ENCODE measurements at places on chromosomes 3 and 15.

DNA sequence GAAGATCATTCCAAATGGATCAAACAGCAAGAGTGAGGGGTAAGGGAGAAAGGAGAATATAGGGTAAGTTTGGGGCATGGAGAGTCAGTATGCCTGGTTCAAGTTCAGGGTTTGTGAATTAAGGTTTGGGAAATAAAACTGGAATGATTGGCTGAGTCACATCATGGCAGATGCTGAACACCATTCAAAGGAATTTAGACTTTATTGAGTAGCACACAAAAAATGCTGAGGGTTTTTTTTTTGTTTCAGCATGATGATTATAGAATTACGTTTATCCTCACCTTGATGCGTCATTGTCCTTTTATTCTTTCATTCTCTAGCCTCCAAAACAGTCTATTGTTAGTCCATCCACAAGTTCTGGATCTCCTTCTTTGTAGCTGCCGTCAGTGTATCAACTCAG lies 220.0 kb upstream of the UMPS start:
- no peak for DNase-seq

- DNase-seq, result peak; percentile 32
These were observed 217.6 kb downstream of the ARRDC4 start for GRCh38 chr15:98177966-98178592.

GRCh38 chr3:35733341-35733740 lies 94.0 kb downstream of the ARPP21 start:
- DNase-seq, result no peak

DNA sequence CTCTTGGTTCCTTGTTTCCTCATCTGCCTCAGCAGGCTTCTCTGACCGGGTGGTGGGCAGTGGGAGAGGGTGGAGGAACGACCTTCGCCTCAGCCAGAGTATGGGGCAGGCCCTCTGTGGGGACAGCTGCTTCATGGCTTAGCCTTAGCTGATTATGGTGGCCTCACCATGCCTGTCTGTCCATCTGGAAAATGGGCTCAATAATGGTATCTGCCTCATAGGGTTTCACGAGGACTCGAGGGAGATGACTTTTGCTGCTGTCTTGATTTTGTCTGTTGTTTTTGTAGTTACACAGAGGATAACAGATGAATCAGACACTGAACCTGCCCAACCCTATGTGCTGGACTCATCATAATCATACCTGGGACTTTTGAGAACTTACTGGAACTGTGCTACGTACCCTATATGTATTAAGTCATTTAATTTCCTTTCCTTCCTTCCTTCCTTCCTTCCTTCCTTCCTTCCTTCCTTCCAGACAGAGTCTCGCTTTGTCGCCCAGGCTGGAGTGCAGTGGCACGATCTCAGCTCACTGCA lies 46.5 kb downstream of the CDC25A start:
- no peak for DNase-seq

- DNase-seq, result no peak
These were observed 33.5 kb downstream of the ZBTB38 start for GRCh38 chr3:141401573-141402475.

DNA sequence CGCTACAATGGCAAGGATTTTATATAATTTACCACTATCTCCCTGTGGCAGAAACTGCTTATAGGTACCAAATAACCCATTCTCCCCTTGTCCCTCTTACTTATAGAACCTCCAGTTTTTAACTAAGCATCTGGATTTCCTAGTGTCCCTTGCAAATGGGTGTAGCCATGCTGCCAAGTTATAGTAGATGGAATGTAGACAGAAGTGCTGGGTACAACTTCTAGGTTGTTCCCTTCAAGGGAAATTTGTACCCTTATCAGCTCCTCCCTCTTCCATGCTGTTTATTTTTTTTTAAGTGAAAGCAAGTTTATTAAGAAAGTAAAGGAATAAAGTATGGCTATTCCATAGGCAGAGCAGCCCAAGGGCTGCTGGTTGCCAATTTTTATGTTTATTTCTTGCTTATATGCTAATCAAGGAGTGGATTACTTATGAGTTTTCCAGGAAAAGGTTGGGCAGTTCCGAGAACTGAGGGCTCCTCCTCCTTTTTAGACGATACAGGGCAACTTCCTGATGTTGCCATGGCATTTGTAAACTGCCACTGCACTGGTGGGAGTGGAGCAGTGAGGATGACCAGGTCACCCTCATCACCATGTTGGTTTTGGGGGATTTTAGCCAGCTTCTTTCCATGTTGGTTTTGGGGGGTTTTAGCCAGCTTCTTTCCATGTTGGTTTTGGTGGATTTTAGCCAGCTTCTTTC lies 40.1 kb upstream of the TM4SF19 start:
- DNase-seq, result no peak

- no peak for DNase-seq
These were observed 284.9 kb downstream of the TLE3 start for GRCh38 chr15:69812861-69813261.

DNA sequence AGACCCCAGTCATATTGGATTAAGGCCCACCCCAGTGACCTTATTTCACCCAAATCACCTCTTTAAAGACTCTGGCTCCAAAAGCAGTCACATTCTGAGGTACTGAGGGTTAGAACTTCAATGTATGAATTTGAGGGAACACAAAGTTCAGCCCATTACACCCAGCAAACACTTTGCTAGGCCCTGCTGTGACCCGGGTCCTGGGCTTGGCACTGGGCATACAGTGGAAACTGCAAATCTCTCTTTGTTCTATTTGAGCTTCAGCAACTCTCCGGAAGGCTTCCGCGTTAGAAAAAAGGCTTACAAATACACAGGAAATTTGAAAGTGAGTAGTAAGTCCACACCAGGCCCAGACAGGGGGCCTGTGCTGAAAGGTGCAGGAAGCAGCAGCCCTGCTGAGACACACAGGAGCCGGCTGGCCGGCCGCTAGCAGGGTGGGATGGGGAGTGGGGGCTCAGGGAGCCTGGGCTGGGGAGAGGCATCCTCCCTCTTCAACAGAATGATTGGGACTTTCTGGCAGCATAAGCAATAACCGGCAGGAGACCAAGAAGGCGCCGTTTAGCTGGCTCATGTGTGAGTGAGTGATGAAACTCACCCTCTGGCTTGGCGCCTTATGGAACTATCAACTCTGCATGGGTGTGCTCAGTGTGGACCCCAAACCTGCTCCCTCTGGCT lies 13.0 kb downstream of the LIPC start:
- DNase-seq, result no peak

GRCh38 chr15:39193611-39194010 lies 387.3 kb upstream of the THBS1 start:
- DNase-seq, result no peak

GRCh38 chr15:87348746-87349145 lies 907.8 kb downstream of the NTRK3 start:
- DNase-seq, result no peak

DNA sequence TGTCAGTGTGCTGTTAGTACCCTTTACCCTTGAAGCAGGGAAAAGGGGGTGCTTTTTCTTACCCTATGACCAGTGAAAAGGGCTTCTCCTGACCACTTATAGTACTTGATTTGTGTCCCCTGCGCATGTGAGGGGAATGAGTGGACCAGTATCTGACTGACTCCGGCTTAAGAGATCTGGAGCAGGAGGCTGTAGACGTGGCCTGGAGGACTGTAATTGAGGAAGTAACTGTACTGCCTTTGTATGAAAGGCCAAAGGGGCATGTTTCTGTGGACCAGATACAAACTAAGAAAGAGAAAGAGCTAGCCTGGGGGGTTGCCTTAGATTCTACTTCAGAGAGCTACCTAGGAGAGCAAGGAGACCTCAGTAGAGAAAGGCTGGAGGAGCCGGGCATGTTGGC lies 89.9 kb upstream of the TBL1XR1 start:
- no peak for DNase-seq

DNA sequence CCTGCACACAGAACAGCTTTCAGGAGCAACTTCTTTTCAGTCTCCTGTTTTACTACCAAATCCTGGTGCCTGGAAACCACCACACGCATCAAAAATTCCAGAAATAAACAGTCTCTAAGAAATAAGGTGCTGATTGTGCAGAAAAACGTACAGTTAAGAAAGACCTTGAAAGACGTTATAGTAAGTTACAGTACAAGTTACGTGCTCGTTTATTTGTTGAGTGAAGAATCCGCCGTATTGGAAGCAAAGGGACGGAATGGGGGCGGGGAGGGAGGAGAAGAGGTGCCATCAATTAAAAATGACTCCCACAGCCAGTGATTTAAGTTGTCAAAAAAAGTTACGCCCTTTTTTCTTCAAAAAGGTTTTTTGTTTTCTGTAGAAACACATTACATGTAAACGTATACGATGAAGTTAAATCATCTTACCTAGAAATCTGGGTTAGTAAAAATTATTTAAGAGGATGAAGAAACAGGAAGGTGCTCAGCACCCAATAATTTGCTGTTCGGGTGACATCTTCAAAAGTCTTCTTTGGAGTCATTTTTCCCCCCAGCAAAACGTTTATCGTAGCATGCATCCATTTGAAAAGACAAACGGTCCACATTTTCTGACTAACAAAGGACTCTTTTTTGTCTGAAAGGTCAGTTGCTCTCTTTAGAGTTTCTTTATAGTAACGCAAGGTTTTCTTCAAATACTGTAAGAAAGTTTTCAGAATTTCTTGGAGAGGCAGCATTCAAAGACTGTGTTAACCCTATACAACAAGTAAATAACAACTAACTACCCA lies 782 bp upstream of the UACA start:
- DNase-seq, result no peak

DNA sequence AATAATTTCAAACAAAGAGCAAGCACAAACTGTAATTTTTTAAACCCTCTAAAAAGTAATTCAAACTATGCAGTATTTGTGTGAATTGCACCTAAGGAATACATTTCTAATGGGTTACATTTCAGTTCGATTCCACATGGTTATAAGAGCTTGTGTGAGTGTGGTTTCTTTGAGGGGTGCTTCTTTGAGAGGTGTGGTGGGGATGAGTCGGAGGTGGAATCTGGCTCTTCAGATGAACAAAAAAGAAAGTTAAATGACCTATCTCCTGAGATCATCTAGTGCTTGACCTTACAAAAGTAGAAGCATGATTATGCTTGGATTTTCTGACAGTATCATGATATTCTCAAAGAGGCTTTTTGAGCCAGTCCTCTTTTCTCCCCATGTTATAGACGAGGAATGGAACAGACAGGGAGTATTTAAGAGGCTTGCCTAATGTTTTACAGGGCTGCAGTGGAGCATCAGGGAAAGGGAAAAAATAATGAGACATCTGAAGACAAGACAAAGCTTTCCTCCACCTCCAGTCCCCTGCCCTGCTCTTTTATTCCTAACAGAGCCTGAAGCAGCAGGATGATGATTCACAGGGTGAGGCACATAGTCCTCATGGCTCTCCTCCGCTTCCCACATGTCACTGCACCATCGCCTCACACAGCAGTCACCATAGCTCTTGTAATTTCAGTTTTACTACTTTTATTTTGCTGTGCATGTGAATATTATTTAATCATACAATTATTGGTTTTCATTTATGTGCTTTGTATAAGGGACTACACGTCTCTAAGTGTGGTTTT lies 82.0 kb downstream of the LYSMD4 start:
- no peak for DNase-seq

DNA sequence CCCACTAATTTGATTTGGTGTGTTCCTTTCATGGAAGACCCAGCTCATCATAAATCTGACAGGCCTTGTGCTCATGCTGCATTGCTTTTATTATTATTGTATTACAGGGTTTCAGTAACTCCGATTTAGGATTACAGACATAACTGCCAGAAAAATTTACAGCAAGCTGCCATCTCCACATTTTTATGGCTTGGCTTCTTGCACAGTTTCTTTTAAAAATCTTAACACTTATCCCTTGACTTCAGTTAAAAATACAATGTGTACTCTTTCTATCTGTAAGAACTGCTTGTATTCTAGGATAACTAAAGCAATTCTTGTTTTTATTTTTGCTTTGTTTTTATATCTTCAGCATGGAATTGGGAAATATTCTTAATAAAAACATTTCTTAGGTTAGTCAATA lies 612.2 kb downstream of the DIPK2A start:
- DNase-seq, result no peak

- peak; percentile 45 for DNase-seq
These were observed 1.6 kb upstream of the PPM1L start for GRCh38 chr3:160754371-160754854.

DNA sequence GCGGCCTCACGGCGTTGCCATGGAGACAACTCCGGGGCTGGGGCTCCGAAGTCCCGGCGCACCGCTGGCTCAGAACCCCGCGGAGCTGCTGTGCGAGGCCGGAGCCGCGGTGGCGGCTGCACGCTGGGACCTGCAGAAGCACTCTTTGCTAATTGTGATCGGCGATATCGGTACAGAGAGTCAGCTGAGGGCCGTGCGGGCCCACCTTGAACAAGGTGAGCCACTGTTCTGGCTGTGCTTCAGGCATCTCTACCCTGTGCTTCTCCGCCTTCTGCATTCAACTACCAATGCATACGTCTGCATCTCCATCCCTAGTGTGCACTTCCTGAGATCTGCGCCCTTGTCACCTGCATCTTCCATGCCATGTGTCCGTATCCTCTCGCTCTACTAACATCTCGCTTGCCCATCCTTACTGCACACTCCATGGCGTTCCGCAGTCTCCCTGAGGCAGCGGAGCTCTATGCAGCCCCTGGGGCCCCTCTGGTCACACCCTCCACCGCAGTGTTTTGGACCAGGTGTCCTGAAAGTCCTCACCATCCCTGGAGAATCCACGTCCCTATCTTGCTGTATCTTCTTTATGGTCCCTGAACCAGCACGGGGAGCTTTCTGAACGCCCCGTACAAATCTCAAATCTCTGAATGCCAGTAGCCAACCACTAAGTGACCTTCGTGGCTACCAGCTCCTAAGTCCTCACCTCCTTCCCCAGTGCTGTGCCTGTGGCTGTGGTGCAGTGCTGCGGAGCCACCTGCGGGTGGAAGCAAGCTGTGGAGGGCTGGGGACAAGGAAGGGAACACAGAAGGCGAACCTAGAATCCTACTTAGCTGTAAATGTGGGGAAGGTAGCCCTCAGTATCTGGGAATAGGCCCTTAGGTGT lies 6.2 kb upstream of the MAP1A start:
- DNase-seq, result peak; percentile 65

DNA sequence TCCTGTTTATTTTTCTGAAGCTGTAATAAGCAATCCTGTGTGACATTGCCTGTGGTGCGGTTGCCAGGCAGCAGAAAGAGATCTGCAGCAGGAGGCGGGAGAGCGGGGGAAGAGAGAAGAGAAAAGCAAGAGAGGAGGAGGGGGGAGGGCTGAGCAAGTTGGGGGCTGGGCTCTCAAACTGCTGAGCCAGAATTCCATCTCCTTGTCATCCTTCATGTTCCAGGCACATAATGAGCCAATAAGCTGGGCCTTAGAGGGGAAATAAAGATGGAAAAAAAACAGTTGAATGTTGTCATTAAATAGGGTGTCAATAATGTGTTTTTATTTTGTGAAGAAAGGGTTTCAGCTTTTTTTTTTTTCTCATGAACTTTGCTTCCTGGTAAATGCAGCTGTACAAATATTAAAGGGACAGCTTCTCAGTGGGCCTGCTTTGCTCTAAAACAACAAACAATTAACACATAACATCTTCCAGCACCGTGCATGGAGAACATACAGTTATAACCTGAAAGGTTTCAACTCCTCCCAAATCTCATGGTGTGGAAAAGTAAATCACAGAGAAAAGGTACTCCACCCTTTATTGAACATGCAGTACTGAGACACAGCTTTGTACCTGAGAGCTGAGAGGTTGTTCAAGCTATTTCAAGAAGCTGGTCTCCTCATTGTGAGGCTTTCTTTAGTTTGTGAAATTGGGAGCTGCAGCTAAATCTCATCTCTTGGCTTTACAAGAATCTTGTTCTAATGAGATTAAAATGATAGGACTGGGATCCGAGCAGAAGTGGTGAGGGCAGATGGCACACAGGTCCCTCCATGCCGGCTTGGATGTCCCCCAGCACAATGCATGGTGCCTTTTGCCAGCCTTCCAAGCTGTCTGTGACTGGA lies 451.1 kb upstream of the KCNMB2 start:
- DNase-seq, result peak; percentile 98

GRCh38 chr3:7684182-7684715 lies 817.4 kb upstream of the LMCD1 start:
- DNase-seq, result no peak

- DNase-seq, result no peak
These were observed 629 bp upstream of the NOX5 start for GRCh38 chr15:69013726-69014406.

Data from COR-L47 (cell line).